Activated CD8-positive, alpha-beta memory T cell treated with anti-CD3 and anti-CD28 coated beads, Interleukin-2, amount 10 ng/mL, durations not matched to agents 7 days and 5 days (primary cell): ENCODE measurements at places on chromosomes 6 and 20. TPM values are rescaled to one million over a fixed set of nuclear protein-coding genes. Genes with fewer than 3 reads are reported as not detected.

- DNase-seq: no peak
These were observed 53.6 kb upstream of the TTPAL start for GRCh38 chr20:44422083-44422482.

DNA sequence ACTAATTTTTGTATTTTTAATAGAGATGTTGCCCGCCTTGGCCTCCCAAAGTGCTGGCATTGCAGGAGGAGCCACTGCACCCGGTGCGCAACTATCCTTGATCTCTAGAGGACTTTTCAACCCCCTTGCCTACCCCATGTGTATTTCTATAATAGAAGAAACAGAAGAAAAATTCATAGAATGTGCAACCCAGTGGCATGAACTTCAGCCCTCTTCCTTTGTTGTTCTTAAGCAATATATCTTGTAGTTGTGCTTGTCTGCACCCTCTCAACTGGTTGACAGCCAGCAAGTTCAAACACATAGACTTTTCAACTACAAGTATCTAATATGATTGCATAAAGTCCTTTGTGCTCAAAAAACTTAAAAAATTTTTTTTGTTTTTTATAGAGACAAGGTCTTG is 72.3 kb upstream of the NCOA3 start:
- no peak for DNase-seq

GRCh38 chr6:144131248-144131709 is 19.0 kb upstream of the STX11 start:
- no peak for DNase-seq

Gene PLEKHG1
- 5.1 TPM for total RNA-seq

DNA sequence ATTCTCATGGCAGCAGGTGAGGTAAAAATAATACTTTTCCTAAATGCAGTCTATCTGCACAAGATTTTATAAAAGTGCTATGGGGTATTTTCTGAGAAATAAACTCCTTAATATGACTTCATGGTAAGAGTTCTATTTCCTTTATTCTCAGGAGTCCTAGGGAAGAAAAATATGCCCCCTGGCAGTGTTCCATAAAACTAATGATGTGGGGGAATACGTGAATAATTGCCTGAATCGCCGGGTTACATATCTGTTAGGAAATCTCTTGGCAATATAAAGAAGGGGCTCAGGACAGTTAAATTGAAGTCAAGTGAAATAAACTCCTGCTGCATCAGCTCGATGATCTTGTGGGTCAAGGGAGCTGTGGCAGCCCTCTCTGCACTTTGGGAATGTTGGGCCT is 229.7 kb downstream of the MAFB start:
- DNase-seq: no peak

Gene CDH26
- 0.42 TPM for total RNA-seq

GRCh38 chr6:119065955-119066354 is 12.5 kb downstream of the FAM184A start:
- no peak for DNase-seq

DNA sequence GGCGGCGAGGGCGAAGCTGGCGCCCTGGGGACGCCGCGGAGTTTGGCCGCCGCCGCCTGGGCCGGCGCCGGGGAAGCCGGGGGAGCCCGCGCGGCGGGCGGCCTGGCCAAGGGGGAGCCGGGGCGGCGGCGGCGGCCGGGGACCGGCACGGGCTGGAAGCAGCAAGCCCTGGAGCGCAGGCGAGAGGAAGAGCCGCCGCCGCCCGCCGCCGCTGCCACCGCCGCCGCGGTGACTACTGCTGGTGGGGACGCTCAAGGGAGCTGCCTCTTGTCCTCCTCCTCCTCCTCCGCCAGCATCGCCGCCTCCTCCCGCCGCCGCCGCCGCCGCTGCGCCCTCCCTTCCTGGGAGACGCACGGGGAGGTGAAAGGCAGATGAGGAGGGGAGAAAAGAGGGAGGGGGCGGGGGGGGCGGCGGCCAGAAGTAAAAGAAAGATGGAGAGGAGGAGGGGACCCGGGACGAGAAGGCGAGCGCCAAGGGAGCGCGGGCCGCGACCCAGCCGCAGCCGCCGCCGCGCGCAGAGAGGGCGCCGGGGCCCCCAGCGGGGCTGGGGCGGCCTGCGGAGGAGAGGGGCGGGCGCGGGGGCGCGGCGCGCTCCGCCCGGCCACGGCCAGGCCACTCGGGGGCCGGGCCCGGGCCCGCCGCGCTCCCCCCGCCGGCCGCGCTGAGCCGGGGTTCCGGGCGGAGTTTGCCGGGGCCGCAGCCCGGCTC is 846 bp downstream of the PDE10A start:
- no peak for DNase-seq

- DNase-seq: no peak
These were observed 16.7 kb upstream of the PRDM1 start for GRCh38 chr6:106069478-106069877.

Gene SEL1L2
- total RNA-seq: not detected

DNA sequence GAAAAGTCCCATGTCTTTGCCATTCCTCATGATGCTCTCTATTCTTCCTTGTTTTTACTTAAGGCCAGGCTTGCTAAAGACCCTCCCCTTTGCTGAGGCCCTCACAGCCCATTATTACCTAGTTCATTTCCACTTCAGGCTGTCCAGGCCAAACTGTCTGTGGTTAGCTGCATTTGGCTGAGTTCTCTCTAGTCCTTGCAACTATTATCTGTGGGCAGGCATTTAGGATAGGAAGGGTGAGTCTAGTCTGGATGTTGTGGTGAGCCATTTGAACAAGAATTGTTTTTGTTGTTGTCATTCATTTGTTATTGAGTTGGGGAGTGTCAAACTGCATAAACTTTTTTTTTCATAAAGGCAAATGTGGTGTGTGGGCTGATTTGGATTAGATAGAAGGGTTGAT is 182.4 kb downstream of the CD109 start:
- no peak for DNase-seq
